ENCODE measurements at places on chromosomes 2 and 18.

GRCh38 chr2:64090264-64090663, 54.0 kb downstream of the PELI1 start:
- DNase-seq, result no peak

DNA sequence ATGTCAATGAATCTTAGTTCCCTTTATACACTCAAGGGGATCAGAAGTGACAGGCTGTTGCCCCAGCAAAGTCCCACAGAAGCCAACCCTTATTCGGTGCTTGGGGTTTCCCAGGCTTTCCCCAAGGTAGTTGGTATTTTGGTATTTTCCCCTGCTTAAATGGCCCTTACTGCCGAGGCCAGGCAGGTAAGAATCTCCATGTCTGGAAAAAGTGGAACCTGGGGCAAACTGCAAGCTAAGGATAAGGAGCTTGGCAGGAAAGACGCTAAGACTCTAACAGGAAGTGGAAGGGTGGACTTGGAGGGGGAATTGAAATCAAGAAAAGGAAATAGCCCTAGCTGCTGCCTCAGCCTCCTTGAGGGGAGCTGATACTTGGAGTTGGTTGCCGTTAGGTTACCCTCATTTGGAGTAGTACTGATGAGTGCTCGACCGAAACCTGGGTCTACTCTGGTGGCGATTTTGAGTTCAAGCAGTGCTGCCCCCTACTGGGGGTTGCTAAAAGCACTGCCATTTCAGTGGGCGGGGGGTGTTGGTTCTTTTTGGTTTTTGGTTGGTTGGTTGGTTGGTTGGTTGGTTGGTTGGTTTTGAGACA, 3.3 kb upstream of the GPBAR1 start:
- no peak for DNase-seq

- DNase-seq, result no peak
These were observed 37.5 kb upstream of the TTC39C start for GRCh38 chr18:23977103-23977502.

DNA sequence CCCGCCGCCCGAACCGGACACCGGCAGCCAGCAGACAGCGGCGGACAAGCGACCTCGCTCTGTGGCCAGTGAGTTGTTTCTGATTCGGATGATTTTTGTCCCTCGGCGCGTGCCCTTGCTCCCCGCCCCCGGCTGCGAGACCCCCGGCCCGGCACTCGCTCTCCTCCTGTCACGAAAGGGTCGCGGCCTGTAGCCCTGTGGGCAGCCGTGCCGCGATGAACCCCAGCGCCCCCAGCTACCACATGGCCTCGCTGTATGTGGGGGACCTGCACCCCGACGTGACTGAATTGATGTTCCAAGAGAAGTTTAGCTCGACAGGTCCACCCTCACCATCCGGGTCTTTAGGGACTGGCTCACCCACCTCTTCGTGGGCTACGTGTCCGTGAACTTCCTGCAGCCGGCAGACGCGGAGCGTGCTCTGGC, 1257.5 kb upstream of the ACVR2A start:
- DNase-seq, result no peak

- DNase-seq, result no peak
These were observed 72.9 kb upstream of the RBM44 start for GRCh38 chr2:237725661-237726060.

DNA sequence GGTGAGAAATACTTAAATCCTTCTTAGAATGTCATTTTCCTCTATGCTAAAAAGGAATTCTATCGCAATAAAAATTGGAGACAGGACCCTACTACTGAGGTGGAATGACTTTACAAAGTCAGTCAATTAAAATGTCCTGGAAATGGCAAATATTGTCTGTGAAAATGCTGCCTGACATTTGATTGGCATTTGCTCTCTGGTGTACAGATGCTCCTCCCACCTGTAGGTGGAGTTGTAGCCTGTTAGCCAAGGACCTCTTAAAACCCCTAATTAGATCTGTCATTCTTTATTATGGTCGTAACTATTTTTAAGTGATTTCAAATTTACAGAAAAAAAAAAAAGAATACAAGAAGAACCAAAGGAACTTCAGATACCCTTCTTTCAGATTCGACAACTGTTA, 393.1 kb upstream of the KLHL29 start:
- no peak for DNase-seq

GRCh38 chr2:166394245-166394644, 18.5 kb upstream of the SCN9A start:
- DNase-seq, result no peak

DNA sequence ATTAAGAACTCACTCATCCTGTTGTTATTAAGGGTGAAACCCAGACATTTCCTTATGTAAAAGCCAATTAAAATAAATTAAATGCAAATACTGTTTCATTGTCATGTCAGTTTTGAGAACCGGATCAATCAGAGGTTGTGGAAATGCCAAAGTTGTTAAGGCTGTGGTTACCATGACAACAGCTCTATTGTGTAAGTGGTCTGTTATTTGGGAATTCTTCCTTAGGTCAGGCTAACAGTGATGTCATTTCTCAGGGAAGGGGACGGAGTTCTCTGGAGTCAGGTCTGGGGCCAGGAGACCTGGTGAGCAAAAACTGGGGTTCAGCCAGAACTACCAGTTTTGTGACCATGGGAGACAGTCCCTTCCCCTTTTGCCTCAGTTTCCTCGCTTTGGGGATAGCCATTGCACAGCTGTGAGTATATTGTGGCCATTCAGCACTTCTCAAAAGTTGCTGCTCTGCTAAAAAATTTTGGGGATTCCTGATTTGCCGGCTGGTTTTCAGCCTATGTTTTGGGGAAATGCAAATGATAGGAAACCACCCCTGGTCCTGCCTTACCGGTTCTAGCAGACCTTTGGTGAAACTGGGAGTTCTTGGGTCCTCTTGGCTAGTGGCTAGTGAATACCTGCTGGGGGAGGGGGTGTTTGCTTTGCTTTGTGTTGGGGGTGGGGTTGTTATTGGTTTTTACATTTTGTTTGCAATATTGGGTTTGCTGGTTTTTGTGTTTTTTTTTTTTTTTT, 21.6 kb downstream of the HPCAL1 start:
- no peak for DNase-seq

GRCh38 chr18:62723666-62724281, 8.4 kb downstream of the PHLPP1 start:
- DNase-seq, result no peak

All from NCI-H510A (cell line).